ENCODE measurements at places on chromosomes 12 and 14.

GRCh38 chr14:105774001-105774400 is 247.6 kb downstream of the TMEM121 start:
- peak; percentile 52 for DNase-seq

- no peak for DNase-seq
Observed at GRCh38 chr12:9319044-9319841, 111.0 kb upstream of the PZP start.

- DNase-seq: no peak
Observed at GRCh38 chr14:104596451-104596918, 8.1 kb downstream of the TMEM179 start.

- DNase-seq: no peak
Observed at GRCh38 chr12:80178846-80179245, 79.5 kb downstream of the OTOGL start.

- DNase-seq: no peak
Observed at GRCh38 chr12:101127521-101128219, 82.4 kb downstream of the SLC5A8 start.

GRCh38 chr12:40144023-40144422 is 38.1 kb upstream of the SLC2A13 start:
- no peak for DNase-seq

- DNase-seq: no peak
Observed at GRCh38 chr12:22190-22529, 44.4 kb upstream of the IQSEC3 start.

GRCh38 chr12:79378496-79378895 is 312.3 kb downstream of the PAWR start:
- no peak for DNase-seq

DNA sequence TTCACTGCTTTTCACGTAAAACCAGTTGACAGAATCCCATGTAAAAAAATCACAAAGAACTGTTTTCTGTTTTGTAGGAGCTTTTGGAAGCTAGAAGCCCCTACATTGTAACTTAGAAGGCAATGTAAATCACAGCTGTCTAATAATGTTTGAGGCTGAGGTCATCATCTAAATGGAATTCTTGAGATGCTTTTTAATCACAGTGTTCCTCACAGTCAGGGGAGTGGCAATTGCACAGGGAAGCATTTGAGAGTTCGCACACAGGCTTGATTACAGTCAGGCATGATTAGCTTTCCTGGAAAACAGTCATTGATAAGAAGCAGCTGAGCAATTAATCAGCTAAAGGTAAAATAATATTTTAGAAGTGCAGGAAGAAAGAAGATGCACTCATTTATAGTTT is 2.9 kb downstream of the SLC17A8 start:
- no peak for DNase-seq

DNA sequence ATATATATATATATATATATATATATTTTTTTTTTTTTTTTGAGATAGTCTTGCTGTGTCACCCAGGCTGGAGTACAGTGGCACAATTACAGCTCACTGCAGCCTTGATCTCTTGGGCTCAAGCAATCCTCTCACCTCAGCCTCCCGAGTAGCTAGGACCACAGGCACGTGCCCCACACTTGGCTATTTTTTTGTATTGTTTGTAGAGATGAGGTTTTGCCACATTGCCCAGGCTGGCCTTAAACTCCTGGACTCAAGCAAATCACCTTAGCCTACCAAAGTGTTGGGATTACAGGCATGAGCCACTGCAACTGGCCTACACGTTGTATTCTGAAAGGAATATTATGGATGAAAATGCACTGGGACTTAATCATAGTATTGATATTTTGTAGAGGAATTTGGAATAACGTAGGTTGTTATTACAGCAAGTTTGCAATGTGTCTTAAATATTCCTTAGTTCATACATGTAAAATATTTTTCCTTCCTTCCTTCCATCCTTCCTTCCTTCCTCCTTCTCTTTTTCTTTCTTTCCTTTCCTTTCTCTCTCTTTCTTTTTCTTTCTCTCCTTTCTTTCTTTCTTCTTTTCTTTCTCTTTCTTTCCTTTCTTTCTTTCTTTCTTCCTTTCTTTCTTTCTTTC is 862 bp downstream of the KLRB1 start:
- DNase-seq: no peak

GRCh38 chr12:76346236-76346635 is 2.0 kb downstream of the BBS10 start:
- no peak for DNase-seq

DNA sequence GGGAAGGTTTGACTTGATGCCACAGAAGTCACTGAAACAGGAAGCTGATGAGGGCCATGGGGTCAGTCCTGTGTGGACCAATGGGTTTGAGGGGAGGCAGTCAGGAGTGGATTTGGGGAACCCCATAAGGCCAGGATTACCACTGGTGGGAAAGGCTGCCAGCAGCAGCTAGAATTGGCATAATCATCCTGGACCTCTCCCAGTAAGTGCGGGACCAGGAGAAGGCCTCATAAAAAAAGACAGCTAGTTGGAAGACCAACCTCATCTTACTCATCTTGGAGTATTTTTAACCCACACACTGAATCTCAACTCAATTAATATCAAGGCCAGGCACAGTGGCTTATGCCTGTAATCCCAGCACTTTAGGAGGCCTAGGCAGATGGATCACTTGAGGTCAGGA is 22.7 kb downstream of the TBX3 start:
- no peak for DNase-seq

GRCh38 chr12:114166362-114166761 is 200.2 kb upstream of the RBM19 start:
- peak; percentile 9 for DNase-seq

GRCh38 chr12:77253321-77253720 is 188.0 kb upstream of the E2F7 start:
- DNase-seq: no peak

- no peak for DNase-seq
Observed at GRCh38 chr12:119681111-119681510, 13.2 kb downstream of the PRKAB1 start.

GRCh38 chr12:59823567-59823966 is 227.7 kb downstream of the SLC16A7 start:
- DNase-seq: no peak

- DNase-seq: no peak
Observed at GRCh38 chr14:74510223-74510931, 16.8 kb downstream of the ISCA2 start.

DNA sequence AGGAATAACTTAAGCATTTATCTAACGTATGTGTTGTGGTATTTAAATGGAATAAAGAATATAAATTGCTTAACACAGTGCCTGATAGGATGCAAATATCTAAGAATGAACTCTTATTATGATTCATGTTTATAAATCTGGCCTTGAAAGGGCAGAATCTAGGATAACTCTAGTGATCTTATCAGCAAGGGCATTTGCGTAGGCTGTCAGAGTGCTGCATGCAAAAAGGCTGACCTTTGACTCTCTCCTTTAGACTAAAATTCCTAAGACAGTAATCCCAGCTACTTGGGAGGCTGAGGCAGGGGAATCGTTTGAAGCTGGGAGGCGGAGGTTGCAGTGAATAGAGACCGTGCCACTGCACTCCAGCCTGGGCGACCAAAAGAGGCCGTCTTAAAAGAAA is 31.3 kb upstream of the ANP32D start:
- DNase-seq: no peak

DNA sequence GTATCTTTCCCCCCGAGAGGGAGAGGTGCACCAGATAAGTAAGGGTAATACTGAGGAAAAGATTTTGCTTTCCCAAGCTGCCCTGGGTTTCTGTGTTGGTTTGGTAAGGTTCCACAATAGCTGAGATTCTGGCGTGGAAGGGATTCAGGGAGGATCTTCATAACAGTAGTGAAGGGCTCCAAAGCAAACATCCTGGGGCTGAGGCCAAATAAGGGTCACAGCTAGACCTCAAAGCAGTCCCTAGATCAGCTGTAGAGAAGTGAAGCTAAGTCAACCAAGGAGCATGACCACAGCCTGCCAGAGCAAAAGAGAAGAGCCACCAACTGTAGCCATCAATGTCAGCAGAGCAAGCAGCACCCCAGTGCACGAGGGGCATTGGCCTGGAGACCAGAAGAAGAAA is 73.2 kb upstream of the SLC35F4 start:
- no peak for DNase-seq

DNA sequence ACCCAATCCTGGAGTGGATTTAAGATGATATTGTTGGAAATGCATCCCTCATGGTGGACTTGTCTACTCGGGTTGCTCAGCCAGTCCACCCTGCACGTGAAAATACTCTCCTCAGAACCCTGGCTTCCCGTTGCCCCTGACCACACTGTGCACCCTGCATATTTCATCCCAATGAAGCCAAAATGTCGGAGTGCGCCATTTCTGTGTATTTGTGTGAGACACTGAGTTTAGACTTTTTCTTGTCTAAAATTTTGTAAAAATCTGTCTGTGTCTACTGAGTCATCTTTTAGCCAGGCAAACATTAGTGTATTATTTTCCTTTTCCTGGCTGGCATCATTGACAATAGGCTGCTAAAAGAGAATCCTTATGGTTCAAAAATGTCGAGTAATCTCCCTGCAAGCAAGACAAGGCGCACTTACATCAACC is 485 bp upstream of the PNMA1 start:
- no peak for DNase-seq

DNA sequence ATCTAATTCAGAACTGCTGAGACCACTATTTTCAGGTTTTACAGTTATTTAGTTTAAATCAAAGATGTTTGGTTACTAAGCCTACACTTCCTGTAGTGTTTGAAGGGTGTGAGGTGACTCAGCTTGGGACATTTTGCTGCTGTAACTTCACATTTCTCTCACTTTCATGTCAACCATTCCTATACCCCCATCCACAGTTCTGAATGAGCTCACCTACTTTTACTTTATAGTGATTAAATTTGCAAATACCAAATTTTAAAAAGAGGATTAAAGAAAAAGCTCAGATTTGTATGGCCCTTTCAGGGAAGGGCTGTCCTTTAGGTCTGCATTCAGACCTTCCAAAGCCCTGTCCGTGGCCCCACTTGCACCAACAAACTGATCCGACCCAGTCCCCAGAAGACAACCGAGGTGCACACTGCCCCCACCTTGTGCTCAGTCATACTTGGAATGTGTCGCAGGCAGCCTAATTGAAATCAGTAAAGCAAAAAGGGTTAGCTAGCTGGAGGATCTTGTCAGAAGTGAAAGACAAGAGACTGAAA is 174.4 kb downstream of the MON2 start:
- DNase-seq: no peak

GRCh38 chr14:99899578-99900178 is 106.5 kb downstream of the EML1 start:
- peak; percentile 21 for DNase-seq

DNA sequence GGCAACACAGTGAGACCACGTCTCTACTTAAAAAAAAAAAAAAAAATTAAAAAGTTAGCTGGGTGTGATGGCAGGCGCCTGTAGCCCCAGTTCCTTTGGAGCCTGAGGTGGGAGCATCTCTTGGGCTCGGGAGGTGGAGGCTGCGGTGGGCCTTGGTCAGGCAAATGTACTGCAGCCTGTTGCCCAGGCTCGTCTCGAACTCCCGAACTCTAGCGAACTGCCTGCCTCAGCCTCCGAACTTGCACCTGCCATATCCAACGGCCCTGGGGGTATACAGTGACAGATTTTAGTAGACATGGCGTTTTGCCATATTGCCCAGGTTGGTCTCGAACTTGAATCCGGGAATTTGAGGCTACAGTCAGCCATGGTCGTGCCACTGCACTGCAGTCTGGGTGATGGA is 195.4 kb downstream of the ALG10 start:
- DNase-seq: no peak

- DNase-seq: no peak
Observed at GRCh38 chr12:98679611-98680005, 34.5 kb downstream of the APAF1 start.

DNA sequence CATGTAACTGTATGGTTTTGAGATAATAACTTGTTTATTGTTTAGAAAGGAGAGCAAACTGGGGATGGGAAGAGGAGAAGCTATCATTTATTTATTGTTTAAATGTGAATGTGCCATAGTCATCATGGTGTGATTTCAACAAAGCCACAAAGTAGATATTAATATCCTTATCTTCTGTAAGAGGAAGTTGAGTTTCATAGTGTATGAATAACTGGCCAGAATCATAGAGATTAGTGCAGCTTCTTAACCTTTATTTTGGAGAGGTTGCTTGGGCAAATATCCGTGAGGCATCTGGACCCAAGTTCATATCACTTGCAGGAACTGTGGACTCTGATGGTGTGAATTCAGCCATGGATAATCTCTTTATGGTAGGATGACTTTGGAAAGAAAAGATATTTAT is 26.8 kb upstream of the LYZ start:
- DNase-seq: no peak

DNA sequence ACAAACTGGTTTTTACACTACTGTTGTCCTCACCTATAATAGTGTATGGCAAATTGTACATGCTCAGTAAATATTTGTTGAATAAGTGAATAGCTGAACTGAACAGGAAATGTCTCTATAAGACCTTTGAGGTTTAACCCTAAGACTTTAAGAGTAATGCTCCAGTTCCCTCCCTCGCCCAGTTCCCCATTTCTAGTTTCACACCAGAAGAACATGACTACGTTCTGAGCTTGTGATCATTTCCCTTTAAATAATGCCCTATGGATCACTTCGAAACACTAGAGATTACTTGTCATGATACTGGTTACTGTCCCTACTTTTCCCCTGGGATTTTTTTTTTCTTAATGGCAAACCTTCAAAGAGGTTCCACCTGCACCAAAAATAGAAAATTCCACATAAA is 69.3 kb downstream of the PRKD1 start:
- DNase-seq: no peak

- no peak for DNase-seq
Observed at GRCh38 chr14:69183735-69184134, 7.6 kb upstream of the EXD2 start.

- no peak for DNase-seq
Observed at GRCh38 chr14:54603362-54603761, 36.4 kb downstream of the SAMD4A start.

GRCh38 chr12:33605757-33606156 is 166.1 kb upstream of the SYT10 start:
- no peak for DNase-seq

DNA sequence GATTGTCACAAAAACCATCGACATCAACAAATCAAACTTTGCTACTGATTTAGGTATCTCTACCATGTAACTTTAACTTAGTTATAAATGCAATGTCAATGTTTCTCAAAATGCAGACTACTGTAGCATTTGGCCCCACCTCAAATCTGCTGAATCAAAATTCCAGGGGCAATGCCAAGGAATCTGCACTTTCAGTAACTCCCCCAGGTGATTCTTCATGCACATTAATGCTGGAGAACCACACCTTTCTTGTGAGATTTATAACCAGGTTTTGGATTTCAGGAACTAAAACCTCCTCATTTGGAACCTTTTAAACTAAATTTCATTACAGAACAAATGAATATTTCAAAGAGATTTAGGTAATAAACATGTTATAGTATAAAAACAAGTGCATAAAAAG is 4.9 kb downstream of the ATP2B1 start:
- DNase-seq: no peak

GRCh38 chr14:50864946-50865345 is 6.9 kb upstream of the ABHD12B start:
- no peak for DNase-seq

- no peak for DNase-seq
Observed at GRCh38 chr12:58576916-58577315, 343.4 kb downstream of the LRIG3 start.

- no peak for DNase-seq
Observed at GRCh38 chr12:70070494-70071007, 172.7 kb upstream of the CNOT2 start.

GRCh38 chr12:92745856-92746550 is 43.2 kb downstream of the PLEKHG7 start:
- no peak for DNase-seq

- no peak for DNase-seq
Observed at GRCh38 chr12:49868449-49868848, 25.5 kb upstream of the BCDIN3D start.
